Keratinocyte (primary cell): ENCODE measurements at places on chromosomes 3 and 15.
A peak's percentile ranks its signal among the peaks of the same experiment; 100 is the strongest.

- no peaks in the 10 kb centered on the region for H3K4me1 ChIP-seq
- H3K27ac ChIP-seq = no peak overlapping the region
- H3K4me3 ChIP-seq = no peak overlapping the region
- no peak for DNase-seq
- no peaks in the 10 kb centered on the region for H3K36me3 ChIP-seq
- H3K27me3 ChIP-seq = no peaks in the 10 kb centered on the region
Observed at GRCh38 chr3:11734-12133, 184.8 kb upstream of the CHL1 start.

- H3K4me3 ChIP-seq = no peak overlapping the region
- H3K27ac ChIP-seq = no peak overlapping the region
- H3K36me3 ChIP-seq = no peaks in the 10 kb centered on the region
- no peaks in the 10 kb centered on the region for H3K4me1 ChIP-seq
- H3K27me3 ChIP-seq = no peaks in the 10 kb centered on the region
- no peak for DNase-seq
Observed at GRCh38 chr3:77102951-77103769, 63.3 kb downstream of the ROBO2 start.

DNA sequence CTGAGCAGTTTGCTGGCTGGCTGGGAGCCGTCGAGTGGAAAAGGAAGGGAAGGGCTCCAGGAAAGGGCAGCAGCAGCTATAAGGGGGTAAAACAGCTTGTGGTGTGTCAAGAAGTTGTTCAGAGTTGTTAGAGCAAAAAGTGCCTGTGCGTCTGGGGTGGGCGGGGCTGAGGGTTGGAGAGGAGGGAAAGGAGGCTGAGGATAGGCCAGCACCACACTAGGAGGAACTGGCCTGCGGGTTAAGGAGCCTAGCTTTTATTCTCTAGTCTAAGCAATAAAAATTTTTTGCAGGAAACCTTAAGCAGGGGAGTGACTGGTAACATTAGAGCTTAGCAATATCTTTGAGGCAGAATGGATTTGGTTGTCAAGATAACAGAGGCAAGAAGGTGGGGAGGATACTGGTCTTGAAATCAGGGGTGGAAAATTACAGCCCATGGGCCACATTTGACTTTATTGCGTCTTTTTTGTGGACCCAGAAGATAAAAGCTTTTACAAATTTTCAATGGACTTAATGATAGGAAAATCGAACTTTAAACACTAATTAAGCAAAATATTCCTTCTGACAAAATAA is 134.5 kb upstream of the AADACL2 start:
- H3K4me1 ChIP-seq = no peaks in the 10 kb centered on the region
- no peak for DNase-seq
- no peaks in the 10 kb centered on the region for H3K27me3 ChIP-seq
- H3K36me3 ChIP-seq = no peaks in the 10 kb centered on the region
- H3K4me3 ChIP-seq = no peak overlapping the region
- H3K27ac ChIP-seq = no peak overlapping the region

GRCh38 chr3:15220056-15220455 is 14.0 kb downstream of the CAPN7 start:
- DNase-seq = no peak
- H3K36me3 ChIP-seq = peaks cover 21% of the 10 kb centered on the region
- H3K4me3 ChIP-seq = no peak overlapping the region
- peaks cover 5% of the 10 kb centered on the region for H3K4me1 ChIP-seq

DNA sequence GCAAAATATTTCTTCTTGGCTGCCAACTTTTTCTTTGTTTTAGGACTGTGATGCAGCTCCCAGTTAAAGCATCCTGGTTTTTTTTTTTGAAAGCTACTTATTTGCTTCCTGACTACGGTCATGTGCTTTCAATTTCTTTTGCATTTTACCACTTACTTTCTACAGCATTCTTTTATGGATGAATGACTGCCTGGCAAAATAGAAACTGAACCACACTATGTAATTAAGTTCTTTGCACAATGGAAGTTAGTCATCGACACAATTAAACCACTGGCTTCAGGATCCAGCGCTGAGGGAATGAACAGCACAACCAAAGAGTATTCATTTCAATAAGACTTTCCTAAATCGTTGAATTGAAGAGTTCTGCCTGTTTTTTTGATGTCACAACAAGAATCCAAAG is 82.2 kb upstream of the EPHA3 start:
- H3K27me3 ChIP-seq = no peaks in the 10 kb centered on the region
- no peak overlapping the region for H3K27ac ChIP-seq
- no peaks in the 10 kb centered on the region for H3K4me1 ChIP-seq
- H3K36me3 ChIP-seq = no peaks in the 10 kb centered on the region
- no peak overlapping the region for H3K4me3 ChIP-seq

GRCh38 chr15:55802600-55803376 is 59.8 kb upstream of the PRTG start:
- H3K4me3 ChIP-seq = no peak overlapping the region
- no peak for DNase-seq
- H3K27ac ChIP-seq = no peak overlapping the region
- peaks cover 4% of the 10 kb centered on the region for H3K27me3 ChIP-seq
- no peaks in the 10 kb centered on the region for H3K4me1 ChIP-seq

GRCh38 chr15:48730506-48730905 is 80.4 kb downstream of the CEP152 start:
- H3K27me3 ChIP-seq = no peaks in the 10 kb centered on the region
- no peaks in the 10 kb centered on the region for H3K36me3 ChIP-seq
- H3K4me1 ChIP-seq = no peaks in the 10 kb centered on the region
- H3K27ac ChIP-seq = no peak overlapping the region

- no peak overlapping the region for H3K27ac ChIP-seq
- H3K4me3 ChIP-seq = no peak overlapping the region
- DNase-seq = no peak
- H3K27me3 ChIP-seq = no peaks in the 10 kb centered on the region
Observed at GRCh38 chr15:74392451-74392830, 25.0 kb upstream of the CYP11A1 start.

DNA sequence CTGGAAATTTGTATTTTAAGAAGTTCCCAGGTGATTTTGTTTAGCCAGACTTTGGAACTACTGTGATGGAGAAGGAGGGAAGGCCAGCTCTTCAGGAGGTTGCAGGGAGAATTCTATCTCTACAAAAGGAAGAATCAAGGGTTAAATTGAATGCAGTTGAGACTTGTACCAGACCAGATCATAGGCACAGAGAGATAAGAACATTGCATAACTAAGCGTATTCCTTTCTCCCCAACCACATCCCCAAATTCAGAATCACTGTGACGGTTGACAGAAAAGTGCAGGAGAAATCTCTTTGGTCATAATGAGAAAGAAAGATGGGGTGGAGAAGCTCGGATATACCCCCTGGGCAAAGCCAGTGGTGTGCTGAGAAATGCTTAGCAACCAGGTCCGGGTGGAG is 7.2 kb downstream of the PLD1 start:
- H3K36me3 ChIP-seq = no peaks in the 10 kb centered on the region
- H3K4me1 ChIP-seq = peaks cover 42% of the 10 kb centered on the region
- H3K4me3 ChIP-seq = no peak overlapping the region
- no peak for DNase-seq
- H3K27ac ChIP-seq = peak overlapping the region; percentile 82

DNA sequence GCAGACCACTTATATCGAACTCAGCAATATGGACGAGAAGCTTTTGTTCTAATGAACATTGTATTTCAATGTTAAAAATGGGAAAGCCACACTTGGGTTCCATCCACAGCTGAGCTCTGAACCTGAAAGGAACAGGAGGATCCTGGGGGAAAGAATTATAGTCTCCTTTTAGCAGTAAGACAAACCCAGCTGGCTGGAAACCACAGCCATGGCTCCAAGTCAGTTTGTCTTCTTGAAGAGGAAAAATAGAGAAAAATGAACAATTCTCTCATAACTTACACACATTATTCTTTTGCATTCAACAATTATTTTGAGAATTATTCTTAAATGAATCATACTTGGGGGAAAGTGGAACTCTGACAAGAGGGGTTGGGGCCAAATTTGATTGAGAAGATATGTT is 149.2 kb upstream of the VEPH1 start:
- DNase-seq = no peak
- no peaks in the 10 kb centered on the region for H3K27me3 ChIP-seq
- no peak overlapping the region for H3K27ac ChIP-seq
- H3K4me3 ChIP-seq = no peak overlapping the region
- H3K36me3 ChIP-seq = no peaks in the 10 kb centered on the region

- no peaks in the 10 kb centered on the region for H3K36me3 ChIP-seq
- no peak overlapping the region for H3K27ac ChIP-seq
Observed at GRCh38 chr3:180324791-180325190, 277.2 kb upstream of the TTC14 start.

- peaks cover 28% of the 10 kb centered on the region for H3K4me1 ChIP-seq
- H3K4me3 ChIP-seq = peak within 1 kb of the TSS; percentile 82
- no peaks in the 10 kb centered on the region for H3K27me3 ChIP-seq
- H3K36me3 ChIP-seq = peaks cover 6% of the 10 kb centered on the region
Observed at GRCh38 chr15:74889883-74890664, at the start of gene MPI. Gene MPI, plus strand, starts transcription at chr15:74890042. Its CDS starts 32 bp downstream, at chr15:74890074.

- no peaks in the 10 kb centered on the region for H3K36me3 ChIP-seq
- H3K27me3 ChIP-seq = no peaks in the 10 kb centered on the region
- no peak overlapping the region for H3K4me3 ChIP-seq
- no peak for DNase-seq
Observed at GRCh38 chr15:80997692-80998091, 3.0 kb upstream of the TLNRD1 start.
